ENCODE measurements at places on chromosomes 13 and 19. TPM values are rescaled to one million over a fixed set of nuclear protein-coding genes. Genes with fewer than 3 reads are reported as not detected.

DNA sequence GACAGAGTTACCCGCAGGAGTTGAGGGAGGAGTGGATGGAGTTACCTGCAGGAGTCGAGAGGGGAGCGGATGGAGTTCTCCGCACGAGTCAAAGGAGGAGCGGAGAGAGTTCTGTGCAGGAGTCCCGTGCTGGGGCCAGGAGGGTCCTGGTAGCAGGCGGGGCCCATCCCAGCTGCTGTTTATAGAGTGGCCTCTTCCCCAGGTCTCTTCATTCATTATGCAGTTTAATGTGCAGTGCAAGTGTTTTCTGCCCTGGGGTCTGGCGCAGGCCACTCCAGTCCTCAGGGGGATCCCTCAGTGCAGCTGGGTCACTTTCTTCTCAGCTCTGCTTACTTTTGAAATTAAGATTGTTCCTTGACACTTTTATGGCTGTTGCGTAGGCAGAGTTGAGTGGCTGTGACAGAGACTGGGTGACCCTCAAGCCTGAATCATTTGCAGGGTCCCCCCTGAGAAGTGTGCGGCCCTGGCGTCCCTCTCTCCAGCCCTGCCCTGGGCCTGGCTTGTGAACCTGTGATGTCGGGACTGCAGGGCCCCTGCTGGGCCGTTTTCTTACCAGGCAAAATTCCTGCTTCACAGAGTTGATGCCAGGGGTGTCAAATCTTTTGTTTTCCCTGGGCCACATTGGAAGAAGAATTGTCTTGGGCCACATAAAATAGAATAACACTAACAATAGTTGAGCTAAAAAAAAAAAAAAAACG lies 17.9 kb downstream of the TFDP1 start:
- DNase-seq = no peak
- H3K27me3 ChIP-seq = no peaks in the 10 kb centered on the region
- no peak overlapping the region for H3K4me3 ChIP-seq
- H3K4me1 ChIP-seq = no peaks in the 10 kb centered on the region
- peaks cover 47% of the 10 kb centered on the region for H3K36me3 ChIP-seq

DNA sequence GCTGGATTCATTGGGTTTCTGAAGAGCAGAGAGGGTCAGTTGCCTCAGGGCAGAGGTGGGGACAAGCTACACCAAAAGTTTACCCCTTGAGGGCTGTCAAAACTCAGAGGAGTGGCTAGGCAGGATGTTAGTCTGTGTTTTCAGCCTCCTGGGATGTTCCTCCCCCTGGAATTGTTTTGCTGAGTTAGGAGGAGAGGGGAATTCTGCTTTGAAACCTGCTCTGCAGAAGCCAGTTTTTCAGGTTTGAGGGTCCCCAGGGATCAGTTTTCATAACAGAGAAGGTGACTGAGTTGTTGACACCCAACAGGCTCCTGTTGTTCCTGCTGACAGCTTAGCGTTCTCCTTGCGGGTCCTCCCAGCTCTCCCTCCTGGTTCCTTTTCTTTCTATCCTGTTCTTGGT lies 121.9 kb upstream of the TMTC4 start:
- H3K27me3 ChIP-seq = no peaks in the 10 kb centered on the region
- no peaks in the 10 kb centered on the region for H3K4me1 ChIP-seq
- no peaks in the 10 kb centered on the region for H3K36me3 ChIP-seq
- no peak overlapping the region for H3K27ac ChIP-seq
- DNase-seq = no peak

DNA sequence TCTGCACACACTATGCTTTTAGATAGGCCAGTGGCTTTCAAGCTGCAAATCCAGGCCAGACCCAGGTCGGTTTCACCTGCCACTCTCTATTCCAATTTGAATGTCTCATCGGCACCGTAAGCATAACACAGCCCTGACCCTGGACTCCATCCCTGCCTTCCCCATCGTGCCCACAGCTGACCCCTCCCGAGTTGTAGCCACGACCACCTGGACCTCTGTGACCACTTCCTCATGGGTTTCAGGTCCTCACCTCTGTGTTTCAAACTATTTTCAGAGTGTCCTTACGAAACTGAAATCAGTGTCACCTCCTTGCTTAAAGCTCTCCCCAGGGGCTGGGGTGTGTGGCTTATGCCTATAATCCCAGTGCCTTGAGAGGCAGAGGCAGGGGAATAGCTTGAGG lies 9.0 kb upstream of the HSH2D start:
- H3K27ac ChIP-seq = no peak overlapping the region
- no peaks in the 10 kb centered on the region for H3K4me1 ChIP-seq
- H3K36me3 ChIP-seq = peaks cover 33% of the 10 kb centered on the region
- no peak for DNase-seq

DNA sequence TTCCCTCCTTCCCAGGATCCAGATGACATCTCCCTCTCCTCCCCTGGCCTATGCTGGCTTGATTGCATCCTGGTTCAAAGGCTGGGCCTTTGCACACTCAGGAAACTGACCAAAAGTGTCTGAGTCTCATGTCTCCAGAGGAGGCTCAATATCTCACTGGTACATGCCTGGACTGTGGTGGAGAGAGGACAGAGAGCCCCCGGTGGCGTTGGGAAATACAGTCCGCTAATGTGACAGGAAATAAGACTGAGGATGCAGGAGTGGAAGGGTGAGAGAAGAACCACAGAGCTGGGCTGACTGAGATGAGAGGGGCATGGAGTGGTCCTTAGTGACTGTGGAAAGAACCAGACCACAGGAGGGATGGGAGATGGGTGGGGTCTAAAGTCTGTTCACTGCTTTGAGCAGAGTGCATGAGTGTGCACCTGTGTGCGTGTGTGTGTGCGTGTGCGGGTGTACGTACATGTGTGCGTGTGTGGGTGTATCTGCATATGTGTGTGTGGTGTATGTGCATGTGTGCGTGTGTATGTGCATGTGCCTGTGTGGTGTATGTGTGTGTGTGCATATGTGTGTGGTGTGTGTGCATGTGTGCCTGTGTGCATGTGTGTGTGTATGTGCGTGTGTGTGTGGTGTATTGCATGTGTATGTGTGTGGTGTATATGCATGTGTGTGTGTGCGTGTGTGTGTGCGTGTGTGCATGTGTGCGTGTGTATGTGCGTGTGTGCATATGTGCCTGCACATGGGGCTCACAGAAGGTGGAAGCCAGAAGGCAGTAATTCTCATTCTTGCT lies 1.9 kb downstream of the SIGLEC5 start:
- H3K36me3 ChIP-seq = no peaks in the 10 kb centered on the region
- no peak overlapping the region for H3K4me3 ChIP-seq
- H3K27me3 ChIP-seq = peaks cover 26% of the 10 kb centered on the region
- H3K4me1 ChIP-seq = no peaks in the 10 kb centered on the region
- H3K27ac ChIP-seq = no peak overlapping the region

- no peak for DNase-seq
- H3K27me3 ChIP-seq = no peaks in the 10 kb centered on the region
- peak overlapping the region; percentile 37 for H3K4me3 ChIP-seq
Measured at GRCh38 chr19:3048190-3048533, 14.1 kb downstream of the TLE5 start.

DNA sequence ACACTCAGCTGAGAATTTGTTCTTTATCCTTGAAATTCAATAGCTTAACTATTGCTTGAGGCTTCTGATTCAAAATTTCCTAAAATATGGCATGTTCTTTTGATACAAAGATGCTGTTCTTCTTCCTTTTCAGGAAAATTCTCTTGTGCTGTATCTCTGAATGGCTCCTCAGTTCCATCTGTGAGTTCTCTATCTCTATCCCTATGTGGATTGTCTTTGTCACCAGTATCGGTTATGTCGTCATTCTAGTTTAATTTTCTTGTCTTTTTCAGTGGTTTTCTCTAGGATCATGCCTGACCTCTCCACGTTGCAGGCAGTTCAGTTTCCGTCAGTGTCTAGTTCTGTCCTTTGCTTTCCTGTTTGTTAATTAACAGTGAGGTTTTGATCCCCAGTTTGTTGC lies 104.6 kb upstream of the GJB6 start:
- H3K4me3 ChIP-seq = no peak overlapping the region
- peaks cover 7% of the 10 kb centered on the region for H3K4me1 ChIP-seq
- H3K27ac ChIP-seq = no peak overlapping the region
- DNase-seq = no peak
- no peaks in the 10 kb centered on the region for H3K36me3 ChIP-seq
- H3K27me3 ChIP-seq = no peaks in the 10 kb centered on the region

DNA sequence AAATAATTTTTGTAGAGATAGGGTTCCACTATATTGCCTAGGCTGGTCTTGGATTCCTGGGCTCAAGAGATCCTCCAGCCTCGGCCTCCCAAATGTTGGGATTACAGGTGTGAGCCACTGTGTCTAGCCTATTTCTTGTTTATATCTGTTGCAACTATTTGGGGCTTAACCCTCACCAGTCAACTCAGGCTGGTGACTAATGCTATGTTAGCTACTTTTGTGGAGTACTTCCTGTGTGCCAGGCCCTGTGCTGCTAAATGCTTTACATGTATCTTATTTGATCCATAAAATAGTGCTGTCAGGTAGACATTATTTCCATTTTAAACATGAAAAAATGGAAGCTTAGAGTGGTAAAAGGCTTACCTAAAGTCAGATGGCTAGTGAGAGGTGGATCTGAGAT lies 13.8 kb downstream of the CEACAM1 start:
- H3K36me3 ChIP-seq = no peaks in the 10 kb centered on the region
- H3K27ac ChIP-seq = no peak overlapping the region
- H3K4me3 ChIP-seq = no peak overlapping the region

- H3K4me1 ChIP-seq = no peaks in the 10 kb centered on the region
- DNase-seq = no peak
- no peak overlapping the region for H3K27ac ChIP-seq
- no peak overlapping the region for H3K4me3 ChIP-seq
- H3K27me3 ChIP-seq = no peaks in the 10 kb centered on the region
Measured at GRCh38 chr13:91468301-91468700, 69.9 kb downstream of the GPC5 start.

The LHB gene
- total RNA-seq = 3.7 TPM

GRCh38 chr13:79141082-79141481 lies 265.0 kb downstream of the RBM26 start:
- no peak for DNase-seq
- peaks cover 6% of the 10 kb centered on the region for H3K27me3 ChIP-seq
- H3K27ac ChIP-seq = no peak overlapping the region
- no peak overlapping the region for H3K4me3 ChIP-seq
- no peaks in the 10 kb centered on the region for H3K36me3 ChIP-seq
- H3K4me1 ChIP-seq = no peaks in the 10 kb centered on the region

The CYP4F8 gene
- not detected for total RNA-seq

GRCh38 chr13:65387743-65388347 lies 1842.3 kb downstream of the PCDH9 start:
- H3K27me3 ChIP-seq = no peaks in the 10 kb centered on the region
- DNase-seq = no peak
- H3K27ac ChIP-seq = no peak overlapping the region
- no peaks in the 10 kb centered on the region for H3K36me3 ChIP-seq
- no peak overlapping the region for H3K4me3 ChIP-seq
- H3K4me1 ChIP-seq = no peaks in the 10 kb centered on the region

DNA sequence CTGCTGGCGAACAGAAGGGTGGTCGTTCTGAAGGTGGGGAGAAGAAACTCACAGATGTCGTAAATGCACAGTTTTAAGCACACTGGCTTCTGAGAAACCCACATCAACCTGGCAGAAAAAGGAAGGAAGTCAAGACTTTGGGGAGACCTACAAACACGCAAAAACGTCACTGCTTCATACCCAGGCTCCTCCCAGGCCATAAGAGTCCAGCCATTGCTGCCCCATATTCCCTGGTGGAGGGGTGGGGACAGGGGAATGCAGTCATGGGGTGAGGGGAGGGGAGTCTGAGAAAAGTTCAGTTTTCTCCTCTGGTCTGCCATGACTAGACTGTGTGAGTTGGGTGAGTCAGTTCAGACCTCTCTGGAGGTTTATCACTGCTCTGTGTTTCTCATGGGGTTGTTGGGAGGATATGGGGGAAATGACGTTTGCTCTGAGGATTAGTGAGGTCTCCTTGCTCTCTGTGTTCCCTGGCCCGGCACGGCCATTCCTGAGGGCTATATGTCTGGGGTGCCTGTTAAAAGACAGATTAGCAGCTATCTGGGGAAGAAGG lies 139.0 kb downstream of the FLT1 start:
- H3K4me1 ChIP-seq = no peaks in the 10 kb centered on the region
- H3K27ac ChIP-seq = no peak overlapping the region
- no peaks in the 10 kb centered on the region for H3K27me3 ChIP-seq
- H3K4me3 ChIP-seq = no peak overlapping the region
- no peak for DNase-seq
- H3K36me3 ChIP-seq = no peaks in the 10 kb centered on the region

DNA sequence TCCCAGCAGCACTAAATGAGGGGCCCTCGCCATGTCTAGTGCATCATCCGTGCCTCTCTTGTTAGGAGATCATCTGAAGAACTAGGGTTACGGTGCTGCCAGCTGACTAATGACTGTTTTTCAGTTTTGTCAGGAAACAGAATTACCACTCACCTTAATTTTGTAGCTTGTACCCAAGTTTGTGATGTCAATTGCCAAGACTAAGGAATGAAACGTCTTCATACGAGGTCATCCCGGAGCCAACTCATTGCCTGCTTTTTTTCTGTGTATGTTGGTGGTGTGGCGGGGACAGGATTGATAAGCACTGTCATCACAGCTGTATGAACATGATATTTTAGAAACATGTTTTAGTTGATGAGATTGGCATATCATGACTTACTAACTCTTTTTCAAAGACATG lies 100.6 kb downstream of the TNFRSF19 start:
- no peak for DNase-seq
- no peak overlapping the region for H3K27ac ChIP-seq
- H3K36me3 ChIP-seq = no peaks in the 10 kb centered on the region
- H3K4me1 ChIP-seq = no peaks in the 10 kb centered on the region

The GRWD1 gene
- 64.8 TPM for total RNA-seq

DNA sequence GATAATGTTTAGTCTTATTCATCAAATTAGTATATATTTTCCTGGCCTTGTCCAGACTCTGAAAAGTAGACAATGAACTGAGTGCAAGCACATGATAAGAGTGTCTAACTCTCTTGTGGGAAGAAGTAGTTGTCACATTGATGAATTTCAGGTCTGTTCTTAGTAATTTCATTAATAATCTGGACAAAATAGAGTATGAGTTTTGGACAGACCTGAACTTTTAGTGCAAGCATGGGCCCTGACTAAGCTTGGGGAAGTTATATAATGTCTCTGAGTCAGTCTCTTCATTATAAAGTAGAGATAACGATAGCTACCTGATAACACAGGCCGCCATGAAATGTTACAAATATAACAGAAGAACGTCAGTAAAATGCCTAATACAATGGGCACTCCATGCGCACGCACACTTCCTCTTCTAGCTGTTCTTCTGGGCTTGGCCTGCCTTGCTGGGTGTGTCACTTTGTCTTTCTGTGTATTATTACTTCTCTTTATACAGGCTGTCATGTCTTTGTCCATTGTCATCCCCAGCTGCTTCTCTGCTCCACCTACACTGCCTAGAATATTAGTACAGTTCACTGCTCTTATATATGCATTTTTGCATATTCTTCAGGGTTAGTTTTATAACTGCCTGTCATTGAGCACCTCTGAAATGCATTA lies 129.1 kb upstream of the HTR2A start:
- H3K4me1 ChIP-seq = no peaks in the 10 kb centered on the region
- no peak for DNase-seq
- H3K36me3 ChIP-seq = no peaks in the 10 kb centered on the region
- H3K27me3 ChIP-seq = 0 out of 2 replicates have a peak, but pooled peaks cover 5% of the 10 kb centered on the region
- no peak overlapping the region for H3K27ac ChIP-seq

DNA sequence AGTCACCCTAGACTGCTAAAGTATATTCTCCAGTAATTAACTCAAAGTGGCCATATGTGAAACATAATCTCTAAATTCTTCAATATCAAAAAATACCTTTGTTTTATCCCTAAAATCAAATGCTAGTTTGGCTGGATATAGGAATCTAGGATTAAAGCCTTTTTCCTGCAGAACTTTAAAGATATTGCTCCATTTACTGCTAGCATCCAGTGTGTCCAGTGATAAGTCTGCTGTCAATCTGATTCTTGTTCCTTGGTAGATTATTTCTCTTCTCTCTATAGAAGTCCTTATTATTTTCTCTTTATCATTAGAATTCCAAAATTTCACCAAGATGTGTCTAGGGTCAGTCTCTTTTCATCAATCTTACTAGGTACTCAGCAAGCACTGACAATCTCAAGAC lies 384.6 kb downstream of the FGF14 start:
- H3K4me1 ChIP-seq = no peaks in the 10 kb centered on the region
- no peak for DNase-seq
- no peaks in the 10 kb centered on the region for H3K27me3 ChIP-seq
